NCI-H524 (cell line): ENCODE measurements at places on chromosomes 4 and X.

GRCh38 chrX:38805432-38806389 is 4.5 kb downstream of the MID1IP1 start:
- DNase-seq = peak; percentile 59

DNA sequence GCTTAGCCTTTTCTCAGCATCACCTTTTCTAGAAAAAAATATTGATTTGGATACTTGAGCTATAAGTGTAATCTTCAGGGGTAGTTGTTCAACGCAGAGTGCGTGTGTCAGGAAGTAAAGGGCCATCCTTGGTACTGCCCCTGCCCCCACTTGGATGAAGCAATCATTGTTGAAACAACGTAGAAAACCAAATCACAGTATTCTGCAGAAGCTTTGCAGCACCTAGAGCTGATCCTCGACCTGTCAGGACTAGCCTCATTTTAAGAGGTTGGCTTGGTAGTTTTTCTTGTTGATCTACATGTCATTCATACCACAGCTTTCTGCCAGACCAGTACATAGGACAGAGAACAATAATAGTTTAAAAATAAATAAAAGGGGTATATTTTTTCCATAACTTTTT is 65.3 kb upstream of the MYOZ2 start:
- DNase-seq = no peak

DNA sequence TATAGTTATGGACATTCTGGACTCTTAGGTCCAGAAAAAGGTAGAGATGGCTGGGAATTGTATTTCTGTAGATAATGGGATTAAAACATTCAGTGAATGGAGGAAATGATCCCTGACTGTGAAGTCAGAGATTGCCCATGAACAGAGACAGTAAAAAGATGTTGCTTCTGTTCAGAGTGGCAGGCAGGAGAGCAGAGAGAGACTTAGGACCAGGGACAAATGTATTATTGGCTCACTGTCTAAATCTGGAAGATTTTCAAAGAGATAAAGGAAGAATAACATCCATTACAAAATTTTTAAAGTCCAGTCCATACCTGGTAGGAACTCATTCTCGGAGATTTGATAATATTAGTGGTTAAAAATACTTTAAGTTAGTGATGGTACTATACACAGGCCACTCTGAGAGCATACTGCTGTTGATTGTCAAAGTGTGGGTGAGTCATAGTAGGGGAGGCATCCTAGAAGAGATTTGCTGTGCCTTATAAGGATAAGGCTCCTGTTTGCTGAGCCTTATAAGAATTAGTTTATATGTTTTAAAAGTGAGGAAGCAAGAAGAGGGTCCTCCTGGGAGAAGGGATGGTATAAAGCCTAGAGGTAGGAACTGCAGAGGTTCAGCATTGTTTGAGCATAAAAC is 53.0 kb downstream of the JADE3 start:
- no peak for DNase-seq

DNA sequence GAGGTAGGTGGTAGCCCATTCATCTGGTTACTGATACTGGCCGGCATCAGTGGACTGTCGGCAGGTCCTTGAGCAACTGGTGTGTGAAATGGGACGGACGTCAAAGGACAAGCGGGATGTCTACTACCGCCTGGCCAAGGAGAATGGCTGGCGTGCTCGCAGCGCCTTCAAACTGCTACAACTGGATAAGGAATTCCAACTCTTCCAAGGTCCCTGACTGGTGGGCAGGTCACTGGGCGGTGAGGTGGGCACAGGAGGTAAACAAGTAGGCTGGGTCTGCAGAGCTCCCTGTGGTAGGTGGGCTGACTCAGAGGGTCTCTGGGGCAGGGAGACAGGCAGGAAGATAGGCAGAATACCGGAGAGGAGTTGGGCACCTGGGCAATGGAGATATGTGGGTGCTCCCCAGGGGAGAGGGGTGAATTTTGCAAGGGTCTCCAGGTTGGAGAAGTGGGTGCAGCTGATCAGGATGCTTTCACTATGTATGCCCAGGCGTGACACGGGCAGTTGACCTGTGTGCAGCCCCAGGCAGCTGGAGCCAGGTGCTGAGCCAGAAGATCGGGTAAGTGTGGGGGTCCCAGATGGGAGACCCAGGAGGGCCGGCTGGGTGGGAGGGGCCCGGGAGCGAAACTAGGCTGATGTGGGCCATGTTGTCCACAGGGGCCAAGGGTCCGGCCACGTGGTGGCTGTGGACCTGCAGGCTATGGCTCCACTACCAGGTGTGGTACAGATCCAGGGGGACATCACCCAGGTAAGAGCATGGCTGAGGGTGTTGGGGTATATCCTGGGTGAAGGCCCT is 2.2 kb downstream of the FTSJ1 start:
- no peak for DNase-seq

GRCh38 chr4:171378323-171378722 is 434.9 kb upstream of the GALNTL6 start:
- DNase-seq = no peak

DNA sequence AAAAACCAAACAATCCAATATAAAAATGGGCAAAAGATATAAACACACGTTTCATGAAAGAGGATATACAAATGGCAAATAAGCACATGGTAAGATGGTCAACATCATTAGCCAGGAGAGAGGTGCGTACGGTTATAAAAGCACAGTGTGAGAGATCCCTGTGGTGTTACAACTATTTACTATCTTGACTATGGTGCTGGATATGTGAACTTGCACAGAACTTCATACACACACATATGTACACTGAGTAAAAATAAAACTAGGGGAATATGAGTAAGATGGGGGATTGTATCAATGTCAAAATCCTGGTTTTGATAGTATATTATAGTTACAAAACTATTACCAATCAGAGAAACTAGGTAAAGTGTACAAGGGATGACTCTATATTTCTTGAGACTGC is 8.4 kb downstream of the FBXO8 start:
- DNase-seq = no peak

DNA sequence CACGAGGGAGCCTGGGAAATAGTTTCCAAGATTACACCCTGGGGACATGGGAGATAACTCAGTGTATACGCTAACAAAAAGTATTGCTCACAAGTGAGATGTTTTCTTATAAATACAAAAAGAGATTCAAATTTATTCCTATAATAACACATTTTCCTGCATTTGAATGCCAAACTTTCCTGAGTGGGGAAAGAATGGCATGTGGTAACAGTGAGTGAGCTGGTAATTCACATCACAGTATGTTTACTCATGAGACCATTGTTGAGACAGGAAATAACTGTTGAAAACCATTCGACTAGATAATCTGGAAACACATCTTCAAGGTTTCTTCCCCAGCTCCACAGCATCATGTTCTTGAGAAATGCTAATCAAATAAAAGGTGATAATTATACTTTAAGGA is 109.1 kb downstream of the TASL start:
- DNase-seq = no peak
